ENCODE measurements at places on chromosomes 7 and 10. TPM values are rescaled to one million over a fixed set of nuclear protein-coding genes. Genes with fewer than 3 reads are reported as not detected.

GRCh38 chr10:102677331-102678067 is 33.2 kb downstream of the TRIM8 start:
- no peak for DNase-seq

DNA sequence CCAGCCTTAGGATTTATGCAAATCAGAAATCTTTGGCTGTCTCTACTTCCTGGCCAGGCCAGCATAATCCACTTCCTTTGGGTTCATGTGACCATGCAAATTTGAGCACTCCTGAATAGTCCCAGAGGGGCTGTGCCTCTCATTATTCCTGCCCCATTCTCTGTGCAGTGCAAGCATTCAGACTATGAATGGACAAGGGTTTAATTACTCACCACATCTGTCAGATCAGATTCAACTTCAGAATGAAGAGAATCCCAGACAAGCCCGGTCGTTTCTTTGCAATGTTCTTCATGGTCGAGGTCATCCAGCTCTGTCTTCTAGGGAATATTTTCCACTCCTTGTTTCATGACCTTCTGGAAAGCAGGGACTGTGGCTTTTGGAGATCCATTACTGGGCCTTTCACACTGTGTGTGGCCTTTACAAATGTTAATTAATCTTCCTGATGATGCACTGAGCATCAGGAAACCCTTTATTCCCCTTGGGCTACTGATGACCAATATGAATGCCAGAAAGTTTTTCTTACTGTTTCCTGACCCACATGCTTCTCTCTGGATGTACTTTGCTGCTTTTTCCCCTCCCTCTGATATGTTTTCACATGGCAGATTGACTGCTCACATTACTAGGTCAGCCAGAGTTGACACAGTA is 217.6 kb upstream of the TCF7L2 start:
- DNase-seq: no peak

GRCh38 chr10:94546049-94546900 is 687 bp downstream of the HELLS start:
- DNase-seq: no peak

PLEKHS1 gene
- total RNA-seq: not detected

RNLS gene
- total RNA-seq: 6.8 TPM

LDB3 gene
- total RNA-seq: 0.07 TPM

DNA sequence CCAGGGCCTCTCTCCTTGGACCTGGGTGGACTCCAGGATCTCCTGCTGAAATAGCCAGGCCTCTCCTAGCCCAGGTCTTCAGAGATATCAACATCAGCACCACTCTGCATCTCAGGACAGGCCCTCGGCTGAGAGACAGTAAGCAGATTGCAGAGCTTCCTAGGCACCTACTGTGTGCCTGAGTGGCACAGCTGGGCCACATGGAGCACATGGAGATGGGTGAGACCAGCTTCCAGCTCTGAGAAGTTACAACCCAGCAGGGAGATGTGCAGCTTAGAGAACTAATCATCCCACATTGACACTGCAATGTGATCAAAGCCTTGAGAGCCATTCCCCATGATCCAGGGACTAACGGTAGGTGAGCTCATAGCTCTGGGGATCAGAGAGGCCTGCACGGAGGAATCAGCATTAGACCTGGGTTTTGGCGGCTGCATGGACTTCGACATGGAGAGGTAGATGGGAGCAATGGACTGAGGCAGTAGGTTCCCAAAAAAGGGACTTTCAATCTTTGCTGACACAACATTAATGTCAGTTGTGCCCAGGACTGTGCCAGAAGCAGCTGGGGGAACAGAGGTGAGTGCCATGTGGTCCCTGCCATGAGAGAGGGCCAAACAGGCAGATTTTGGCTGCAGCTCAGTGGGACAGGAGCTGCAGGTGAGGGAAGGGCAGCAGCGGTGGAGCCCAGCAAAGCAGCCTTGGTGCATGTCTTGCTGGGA is 76.0 kb upstream of the LEP start:
- DNase-seq: no peak

DNA sequence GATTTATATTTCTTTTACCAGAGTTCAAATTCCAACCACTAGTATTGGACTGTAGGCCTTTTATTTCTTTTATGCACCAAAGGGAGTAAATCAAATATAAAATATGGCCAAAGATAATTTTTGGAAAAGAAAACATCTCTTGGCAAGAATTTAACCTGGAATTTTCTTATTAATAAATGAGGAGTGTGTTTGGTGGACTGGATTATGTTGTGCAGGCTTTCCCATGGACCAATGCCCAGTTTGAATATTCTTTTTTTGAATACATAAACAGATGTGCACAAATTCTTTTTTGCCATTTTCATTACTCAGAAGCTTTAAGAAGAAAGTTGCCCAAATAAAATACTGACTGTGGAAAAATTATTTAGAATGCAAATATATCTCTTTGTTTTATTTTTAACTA is 22.1 kb upstream of the PRKG1 start:
- no peak for DNase-seq

CUL2 gene
- 13.2 TPM for total RNA-seq
